Thoracic aorta (tissue), 2 donors: ENCODE measurements at places on chromosomes 5 and 9.

DNA sequence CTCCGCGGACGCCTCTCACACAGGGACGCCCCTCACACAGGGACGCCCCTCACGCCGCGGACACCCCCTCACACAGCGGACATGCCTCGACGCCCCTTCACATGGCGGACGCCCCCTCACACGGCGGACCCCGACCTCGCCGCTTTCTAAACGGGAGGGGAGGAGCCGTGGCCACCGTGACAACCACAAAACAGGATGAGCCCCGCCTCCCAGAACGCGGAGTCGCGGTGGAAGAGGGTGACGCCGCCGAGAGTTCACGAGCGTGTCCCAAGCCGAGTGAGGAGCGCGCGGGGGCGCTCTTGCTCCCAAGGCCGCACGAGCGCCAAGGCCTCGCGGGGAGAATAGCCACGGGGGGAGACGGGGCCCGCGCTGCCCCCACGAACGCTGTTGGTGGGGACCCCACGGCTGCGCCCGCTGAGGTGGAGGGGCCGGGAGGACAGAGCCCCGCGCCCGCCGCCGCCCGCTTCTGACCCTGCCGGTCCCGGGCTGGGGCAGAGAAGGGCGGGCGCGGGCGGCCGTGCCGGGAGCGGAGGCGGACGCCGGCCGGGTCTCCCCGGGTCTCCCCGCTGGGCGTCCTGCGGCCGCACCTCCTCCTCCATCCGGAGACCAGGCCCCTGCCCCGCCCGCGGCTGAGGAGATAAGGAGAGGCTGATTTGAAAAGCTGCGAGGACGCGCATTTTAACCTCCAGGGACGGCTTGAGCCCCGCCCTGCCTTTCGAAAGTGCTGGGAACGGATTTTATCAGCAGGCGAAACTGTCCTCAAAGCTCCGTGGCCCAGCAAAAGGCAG, 3.9 kb upstream of the NKD2 start:
- DNase-seq = peak; percentile 10

DNA sequence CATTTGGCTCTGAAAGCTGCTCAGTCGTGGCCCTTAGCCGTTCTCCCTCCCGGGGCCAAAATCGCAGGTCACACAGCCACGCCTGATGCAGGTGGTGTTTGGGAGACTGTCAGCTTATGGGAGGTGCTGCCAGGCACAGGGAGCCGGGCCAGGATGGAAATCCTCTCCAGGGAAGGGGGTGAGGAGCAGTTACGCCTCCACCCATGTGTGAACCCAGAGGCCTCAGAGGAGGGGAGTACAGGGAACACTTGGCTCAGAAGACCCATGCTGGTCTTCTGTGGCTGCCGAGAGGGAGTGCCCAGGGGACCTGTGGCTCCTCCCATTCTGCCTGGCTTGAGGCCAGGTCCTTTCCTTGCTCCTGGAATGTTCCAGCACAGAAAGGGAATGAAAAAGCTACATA, 3.6 kb upstream of the OLFM1 start:
- no peak for DNase-seq

GRCh38 chr9:37988041-37988440, 81.0 kb downstream of the SHB start:
- no peak for DNase-seq

DNA sequence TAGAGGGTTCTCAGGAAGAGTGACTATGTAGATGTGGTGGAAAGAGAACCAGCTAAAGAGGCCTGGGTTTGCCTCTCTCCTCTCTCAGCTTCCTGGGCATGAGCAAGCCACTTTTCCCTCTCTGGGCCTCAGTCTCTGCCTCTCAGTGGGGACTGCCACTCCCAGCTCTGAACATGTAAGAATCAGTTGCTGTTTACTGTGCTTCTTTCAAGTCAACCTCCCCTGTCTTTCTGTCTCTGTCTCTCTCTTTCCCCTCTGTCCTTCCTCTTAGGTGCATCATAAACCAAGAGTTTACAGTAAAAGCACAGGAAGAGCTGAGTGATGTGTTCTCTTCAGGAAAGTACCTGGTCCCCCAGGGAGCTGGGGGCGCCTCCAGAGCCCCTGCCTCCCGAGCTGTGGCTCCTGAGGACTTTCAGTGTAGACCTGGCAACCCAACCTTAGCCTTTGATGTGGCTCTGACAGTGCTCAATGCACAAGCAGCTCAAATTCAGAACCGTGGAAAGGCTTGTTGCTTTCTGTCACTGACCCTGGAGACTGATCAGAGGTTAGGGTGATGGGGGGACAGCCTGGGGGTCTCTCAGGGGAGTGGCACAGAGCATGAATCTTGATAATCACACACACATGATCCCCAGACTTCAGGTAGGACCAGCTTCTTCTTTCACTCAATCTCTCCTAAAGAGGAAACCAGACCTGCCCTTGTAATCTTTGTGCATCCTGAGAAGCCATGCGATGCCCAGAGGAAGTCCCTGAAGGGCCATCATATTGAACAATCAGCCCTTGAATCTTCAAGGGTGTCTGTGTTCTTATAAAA, 59.4 kb upstream of the TNFSF8 start:
- DNase-seq = no peak

DNA sequence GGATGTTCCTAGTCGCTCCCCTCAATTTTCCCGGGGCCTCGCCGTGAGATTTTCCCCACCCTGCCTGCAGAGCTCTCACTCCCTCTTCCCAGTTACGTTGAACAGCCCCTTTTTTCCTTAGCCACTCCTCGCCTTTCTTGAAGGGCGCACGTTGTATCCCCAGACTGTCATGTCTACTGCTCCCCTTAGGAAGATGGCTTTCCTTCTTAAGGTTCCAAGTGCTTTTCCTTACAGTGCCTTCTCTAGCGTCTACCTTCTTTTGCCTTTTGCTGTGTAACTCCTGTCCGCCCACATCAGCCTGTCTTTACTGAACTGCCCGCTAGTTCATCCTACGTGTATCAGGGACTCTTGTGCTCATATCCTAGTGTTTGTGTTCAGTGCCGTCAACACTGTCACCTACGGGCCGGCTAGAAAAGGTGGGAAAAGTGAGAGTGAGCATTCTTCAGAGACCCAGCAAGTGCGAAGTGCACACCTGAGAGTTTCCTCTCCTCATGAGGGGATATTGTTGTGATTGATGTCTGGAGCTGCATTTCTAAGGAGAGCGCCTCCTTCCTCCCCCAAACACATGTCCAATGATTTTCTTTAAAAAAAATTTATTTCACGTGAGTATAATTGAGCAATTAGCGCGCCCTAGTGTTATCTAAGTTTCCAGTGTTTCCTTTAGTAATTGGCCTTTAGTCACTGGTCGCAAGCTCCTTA, 764 bp downstream of the CAMLG start:
- DNase-seq = no peak

DNA sequence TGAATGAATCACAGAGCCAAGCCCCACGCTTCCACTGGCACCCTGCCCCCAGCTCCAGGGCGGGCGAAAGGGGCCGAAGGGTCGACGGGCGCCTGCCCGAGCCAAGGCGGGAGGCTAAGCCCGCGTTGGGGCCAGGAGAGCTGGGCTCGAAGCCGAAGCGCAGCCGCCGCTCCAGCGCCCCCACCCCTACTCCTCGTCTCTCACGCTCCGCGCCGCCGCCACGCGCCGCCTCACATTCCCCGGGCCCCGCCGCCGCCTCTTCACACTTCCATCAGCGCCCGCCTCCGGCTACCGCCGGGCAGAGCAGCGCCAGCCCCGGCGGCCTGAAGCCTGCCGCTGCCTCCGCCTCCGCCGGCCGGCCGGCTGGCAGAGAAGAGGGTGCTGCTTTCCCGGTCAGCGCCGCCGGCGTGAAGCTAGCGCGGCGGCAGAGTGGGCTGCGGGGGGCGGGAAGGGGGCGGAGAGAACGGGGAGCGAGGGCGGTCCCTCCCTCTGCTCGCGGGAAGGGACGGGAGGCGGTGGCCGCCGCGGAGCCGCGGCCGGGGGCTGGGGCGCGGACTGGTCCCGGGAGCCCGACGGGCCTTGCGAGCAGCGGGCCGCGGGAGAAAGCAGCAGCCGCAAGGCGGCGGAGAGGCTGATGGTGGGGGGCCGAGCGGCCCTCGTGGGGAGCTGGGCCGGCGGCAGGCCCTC, at the start of gene HOMER1:
HOMER1 (minus strand) TSS at position 431 of the 687 bp plus-strand sequence. CDS start 1,360 bp downstream, outside the sequence.
- DNase-seq = peak; percentile 6
